ENCODE measurements at places on chromosomes 11 and 22.

DNA sequence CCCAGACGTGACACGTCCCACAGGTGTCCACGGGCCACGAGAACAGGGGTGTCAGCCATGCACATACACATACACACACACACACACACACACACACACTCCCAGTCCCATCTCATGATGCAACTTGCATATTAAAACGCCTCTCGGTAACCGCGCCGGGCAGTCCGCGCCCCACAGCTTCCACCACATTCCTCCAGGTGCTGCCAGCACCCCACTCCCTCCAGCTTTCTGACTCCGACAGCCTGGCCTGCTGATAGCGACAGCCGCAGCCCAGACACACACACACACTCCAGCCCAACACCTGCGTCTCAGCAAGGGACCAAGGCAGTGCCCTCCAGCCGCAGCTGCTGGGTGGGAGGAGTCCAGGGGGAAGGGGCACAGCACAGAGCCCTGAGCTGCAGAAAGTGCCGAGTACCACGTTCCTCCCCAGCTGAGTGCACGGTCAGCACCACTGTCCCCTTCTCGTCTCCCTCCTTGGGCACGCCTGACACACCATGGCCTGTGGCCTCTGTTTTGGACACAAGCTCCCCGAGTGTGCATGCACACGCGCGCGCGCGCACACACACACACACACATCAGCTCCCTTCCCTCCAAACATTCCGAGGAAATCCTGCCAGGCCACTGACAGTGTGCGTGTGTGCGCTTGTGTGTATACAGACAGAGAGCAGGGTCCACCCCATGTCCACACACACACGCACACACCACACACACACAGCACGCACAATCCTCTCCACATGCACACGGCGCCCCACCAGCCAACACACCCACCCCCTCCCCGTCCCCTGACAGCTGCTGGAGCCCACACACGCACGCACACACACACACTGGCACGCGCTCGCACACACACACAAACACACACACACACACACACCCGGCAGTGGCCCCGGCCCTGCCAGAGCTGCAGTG lies 1.2 kb downstream of the ELFN2 start:
- DNase-seq: no peak

GRCh38 chr11:76147106-76147740 lies 59.1 kb downstream of the WNT11 start:
- no peak for DNase-seq

GRCh38 chr11:96506041-96506440 lies 116.2 kb downstream of the JRKL start:
- no peak for DNase-seq

- DNase-seq: no peak
These were observed 14.0 kb downstream of the MPEG1 start for GRCh38 chr11:59198726-59199125.

GRCh38 chr11:1458340-1459218 lies 28.0 kb downstream of the MOB2 start:
- peak; percentile 47 for DNase-seq

GRCh38 chr11:122791411-122791810 lies 46.9 kb upstream of the CRTAM start:
- no peak for DNase-seq

GRCh38 chr11:7004482-7004881 lies 15.7 kb downstream of the ZNF214 start:
- DNase-seq: no peak
